ENCODE measurements at places on chromosomes 7 and 10.

- no peak for DNase-seq
These were observed 3.1 kb upstream of the ABCC2 start for GRCh38 chr10:99779335-99779734.

DNA sequence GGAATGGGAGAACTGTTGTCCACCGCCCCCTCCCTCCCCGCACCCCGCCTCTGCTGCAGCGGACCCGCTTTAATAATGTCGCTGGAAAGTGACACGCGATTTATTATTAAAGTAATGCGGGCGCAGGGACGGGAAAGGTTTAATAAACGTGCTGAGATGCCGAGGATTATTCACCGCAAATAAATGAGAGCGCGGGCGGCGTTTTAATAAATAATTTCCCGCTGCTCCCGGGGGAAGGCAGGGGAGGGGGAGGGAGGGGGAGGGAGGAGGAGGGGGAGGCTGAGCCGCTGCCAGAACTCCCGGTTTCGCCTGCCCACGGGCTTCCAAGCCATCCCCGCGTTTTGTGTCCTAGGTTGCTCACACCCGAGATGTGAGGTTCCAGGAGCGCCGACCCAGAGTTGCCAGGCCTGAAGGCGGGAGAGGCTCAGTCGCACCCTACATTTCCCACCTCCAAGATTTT is 5.1 kb downstream of the KAZALD1 start:
- DNase-seq = no peak

DNA sequence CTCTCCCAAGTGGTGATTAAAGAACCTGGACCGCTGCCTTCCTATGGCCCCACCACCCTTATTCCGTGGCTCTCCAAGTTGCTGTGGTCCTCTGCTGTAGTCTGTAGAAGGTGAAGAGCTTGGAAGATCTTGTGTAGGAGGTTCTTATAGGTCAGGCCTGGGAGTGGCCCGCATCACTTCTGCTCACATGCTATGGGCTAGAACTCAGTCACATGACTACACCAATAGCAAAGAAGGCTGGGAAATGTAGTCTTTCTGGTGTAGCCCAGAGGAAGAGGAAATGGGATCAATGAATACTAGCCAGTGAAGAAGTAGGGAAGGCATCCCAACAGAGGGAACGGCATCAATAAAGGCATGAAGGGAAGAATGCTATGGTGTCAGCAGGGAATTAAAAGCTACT is 41.3 kb upstream of the AOAH start:
- DNase-seq = no peak

GRCh38 chr10:6202098-6202683 is 541 bp upstream of the PFKFB3 start:
- no peak for DNase-seq

- DNase-seq = peak; percentile 30
These were observed 5.2 kb downstream of the GHRHR start for GRCh38 chr7:30968747-30969603.

DNA sequence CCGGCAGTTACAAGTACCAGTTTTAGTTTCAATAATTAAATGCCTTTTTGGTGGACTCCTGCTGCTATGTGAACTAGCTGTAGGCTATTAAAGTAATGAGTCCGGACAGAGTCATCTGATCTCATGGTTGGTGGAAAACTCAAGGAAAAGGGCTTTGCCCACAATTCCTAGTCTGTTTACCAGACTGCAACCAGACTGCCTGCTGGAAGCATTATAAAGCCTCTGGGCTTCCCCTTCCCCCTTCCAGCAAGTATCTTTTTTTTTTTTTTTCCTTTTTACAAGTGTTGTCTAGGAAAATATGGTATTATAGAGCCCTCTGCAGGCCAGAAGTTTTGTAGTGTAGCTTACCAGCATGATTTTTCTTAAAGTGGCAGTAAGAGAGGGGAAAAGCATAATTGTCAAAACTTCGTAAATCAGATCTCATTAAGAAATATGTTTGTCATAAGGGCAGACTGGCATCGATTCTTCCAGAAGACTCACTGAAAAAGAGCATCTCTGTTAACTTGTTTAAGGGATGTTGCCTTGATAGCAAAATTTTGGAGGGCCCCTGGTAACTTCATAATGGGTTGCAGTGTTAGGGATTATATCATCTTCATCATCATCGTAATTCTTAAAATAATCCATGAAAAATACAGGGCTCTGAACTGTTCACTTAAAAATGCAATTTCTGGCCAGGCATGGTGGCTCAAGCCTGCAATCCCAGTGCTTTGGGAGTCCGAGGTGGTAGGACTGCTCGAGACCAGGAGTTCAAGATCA is 181.3 kb downstream of the TAX1BP1 start:
- DNase-seq = no peak

DNA sequence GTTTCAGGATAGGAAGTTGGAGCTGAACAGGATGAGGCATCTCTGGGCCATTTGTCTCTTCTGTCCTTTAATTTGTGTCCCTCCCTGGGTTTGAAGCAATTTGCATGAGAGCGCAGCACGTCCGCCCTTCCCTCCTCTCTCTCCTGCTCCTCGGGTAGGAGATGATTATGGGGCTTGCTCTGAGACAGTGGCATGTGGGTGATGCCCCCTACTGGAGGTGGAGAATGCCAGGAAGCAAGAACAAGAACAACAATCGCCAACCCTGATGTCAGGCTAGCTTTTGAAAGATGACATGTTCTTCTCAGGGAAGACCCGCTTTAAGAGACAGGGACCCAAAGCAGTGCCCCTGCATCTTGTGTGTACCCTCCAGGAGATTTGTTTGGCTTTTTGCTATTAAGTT is 63.9 kb upstream of the LOXL4 start:
- no peak for DNase-seq

- DNase-seq = no peak
These were observed 751 bp upstream of the GTPBP10 start for GRCh38 chr7:90345595-90346335.

All from cerebellar nuclear complex (tissue), 1 donor.